ENCODE measurements at places on chromosomes 3 and 15.

DNA sequence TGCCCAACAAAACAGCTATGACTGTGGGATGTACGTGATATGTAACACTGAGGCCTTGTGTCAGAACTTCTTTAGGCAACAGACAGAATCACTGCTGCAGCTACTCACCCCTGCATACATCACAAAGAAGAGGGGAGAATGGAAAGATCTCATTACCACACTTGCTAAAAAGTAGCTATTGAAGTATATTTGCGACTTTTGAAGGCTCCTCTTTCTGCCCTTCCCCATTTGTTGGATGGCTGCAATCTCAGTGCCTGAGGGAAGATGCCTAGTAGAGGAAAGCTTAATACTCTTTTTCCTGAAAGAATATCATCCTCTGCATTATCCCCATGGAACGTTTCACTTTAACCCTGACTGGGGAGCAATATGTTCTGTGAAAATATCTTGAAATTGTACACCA lies 21.9 kb downstream of the SENP8 start:
- DNase-seq, result no peak

- no peak for DNase-seq
Measured at GRCh38 chr3:50068134-50068533, 20.6 kb upstream of the RBM5 start.

DNA sequence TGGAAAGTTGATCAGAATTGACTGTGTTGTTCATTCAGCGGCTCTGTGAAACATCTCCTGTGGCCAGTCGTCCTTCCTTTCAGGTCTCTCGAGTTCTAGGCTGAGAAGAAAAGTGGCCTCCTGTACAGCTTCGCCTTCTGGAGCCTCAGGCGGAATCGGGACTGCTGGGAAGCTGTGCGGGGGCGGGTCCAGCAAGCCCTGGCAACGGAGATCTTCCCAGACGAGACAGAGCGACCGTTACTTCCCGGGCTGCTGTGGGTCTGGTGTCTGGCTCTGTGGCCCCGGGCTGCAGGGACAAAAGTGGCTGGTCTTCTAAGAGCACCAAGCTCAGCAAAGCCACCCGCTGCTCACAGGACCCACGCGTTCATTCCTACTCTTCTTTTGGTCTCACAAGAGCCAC lies 88.6 kb upstream of the CACNA2D3 start:
- DNase-seq, result no peak

DNA sequence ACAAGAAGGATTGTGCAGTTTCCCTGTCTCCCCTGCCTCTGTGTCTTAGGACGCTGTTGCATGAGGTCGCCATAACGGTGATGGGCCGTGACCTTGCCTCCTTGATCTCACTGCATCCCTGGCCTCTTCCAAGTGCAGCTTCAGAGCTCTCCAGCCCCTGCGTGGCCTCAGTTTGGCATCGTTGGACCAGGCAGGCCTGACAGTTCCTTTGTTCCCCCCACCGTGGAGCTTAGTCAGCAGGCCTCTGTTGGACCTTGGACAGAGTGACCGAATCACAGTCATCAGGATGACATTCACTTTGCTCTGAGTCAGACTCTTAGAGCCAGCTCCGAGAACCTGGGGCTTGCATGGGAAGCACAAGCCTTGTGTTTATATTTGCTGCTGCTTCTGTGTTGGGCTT lies 139.4 kb downstream of the OPA1 start:
- DNase-seq, result no peak

GRCh38 chr15:100008258-100008657 lies 275.0 kb upstream of the LYSMD4 start:
- no peak for DNase-seq

GRCh38 chr3:85801955-85802354 lies 843.2 kb downstream of the CADM2 start:
- no peak for DNase-seq

DNA sequence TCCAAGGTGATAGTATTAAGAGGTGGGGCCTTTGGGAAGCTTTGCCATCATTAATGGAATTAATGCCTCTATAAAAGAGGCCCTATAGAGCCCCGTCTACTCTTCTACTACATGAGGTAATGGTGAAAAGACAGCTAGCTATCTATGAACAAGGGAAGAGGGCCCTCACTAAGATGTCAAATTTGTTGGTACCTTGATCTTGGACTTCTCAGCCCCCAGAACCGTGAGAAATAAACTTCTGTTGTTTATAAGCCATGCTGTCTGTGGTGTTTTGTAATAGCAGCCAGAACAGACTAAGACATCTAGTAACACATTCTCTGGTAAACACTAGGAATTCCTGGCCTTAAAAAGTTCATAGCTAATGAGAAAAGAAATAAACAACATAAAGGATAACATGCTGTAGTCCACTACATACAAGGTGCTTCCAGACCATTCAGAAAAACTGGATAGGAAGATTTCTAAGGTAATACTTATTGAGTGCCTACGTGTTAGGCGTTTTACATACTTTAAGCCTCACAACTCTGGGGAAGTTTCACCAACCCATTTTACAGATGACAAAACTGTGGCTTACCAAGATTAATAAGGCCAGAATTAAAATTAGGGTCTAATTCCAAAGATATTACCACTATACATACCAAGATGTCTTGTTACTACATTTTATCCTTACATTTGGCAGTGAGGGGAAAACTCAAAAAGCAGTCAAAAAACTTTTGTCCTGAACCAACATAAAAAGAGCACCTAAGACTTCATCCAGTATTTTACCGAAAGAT lies 3.2 kb downstream of the UBE3A start:
- no peak for DNase-seq

All from NCI-H1930 (cell line).